CD4-positive, alpha-beta memory T cell (primary cell): ENCODE measurements at places on chromosomes 7 and 10. TPM values are rescaled to one million over a fixed set of nuclear protein-coding genes. Genes with fewer than 3 reads are reported as not detected.

DNA sequence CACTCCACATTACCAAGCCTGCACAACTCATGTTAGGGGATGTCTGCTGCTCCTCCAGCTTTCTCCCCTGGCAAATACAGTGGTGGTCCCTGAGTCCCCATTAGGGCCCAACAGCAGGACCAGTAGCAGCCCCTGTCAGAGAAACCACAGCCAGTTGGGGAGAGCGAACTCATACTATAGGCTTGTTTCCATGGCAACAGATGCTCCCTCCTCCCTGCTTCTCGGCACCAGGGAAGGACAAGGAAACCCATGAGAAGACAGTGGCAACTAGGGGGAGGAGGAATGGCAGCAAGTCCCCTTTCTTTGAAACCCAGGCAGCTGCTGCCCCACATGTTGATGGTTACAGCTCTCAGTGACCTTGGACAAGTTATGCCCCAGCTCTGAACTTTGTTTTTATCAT lies 326.4 kb downstream of the KCNMA1 start:
- no peaks in the 10 kb centered on the region for H3K27me3 ChIP-seq
- H3K4me1 ChIP-seq: no peaks in the 10 kb centered on the region
- H3K4me3 ChIP-seq: no peak overlapping the region
- no peak overlapping the region for H3K27ac ChIP-seq
- H3K36me3 ChIP-seq: no peaks in the 10 kb centered on the region

The HECTD2 gene
- 0.37 TPM for polyA plus RNA-seq

DNA sequence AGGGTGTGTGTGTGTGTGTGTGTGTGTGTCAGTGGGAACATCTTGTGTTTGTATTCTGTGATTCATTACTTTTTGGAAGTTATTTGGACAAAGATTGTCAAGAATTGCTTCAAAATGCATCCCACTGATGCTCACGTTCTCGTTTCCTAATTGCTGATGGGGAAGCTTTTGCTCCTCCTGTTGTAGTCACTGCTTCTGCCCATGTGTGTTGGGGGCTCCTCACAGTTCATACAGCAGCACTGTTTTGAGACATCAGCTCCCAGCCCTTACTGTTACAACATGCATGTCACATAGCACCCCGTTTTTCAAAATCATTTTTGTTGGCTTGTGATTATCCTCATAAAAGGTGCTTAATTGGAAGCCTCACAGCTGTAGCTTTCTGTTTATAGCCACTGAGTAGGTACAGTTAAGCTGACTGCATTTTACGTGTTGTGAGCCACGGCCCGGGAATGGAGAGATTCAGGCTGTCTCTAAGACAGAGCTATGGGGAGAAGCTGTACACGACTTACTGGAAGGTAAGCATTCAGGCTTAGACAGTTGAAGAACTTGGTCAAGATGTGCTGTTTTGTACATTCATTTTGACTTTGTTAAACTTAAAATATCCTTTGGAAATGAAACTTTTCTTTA lies 87.4 kb downstream of the BICC1 start:
- DNase-seq: no peak
- no peaks in the 10 kb centered on the region for H3K27me3 ChIP-seq
- no peak overlapping the region for H3K27ac ChIP-seq
- no peaks in the 10 kb centered on the region for H3K4me1 ChIP-seq
- H3K4me3 ChIP-seq: no peak overlapping the region

GRCh38 chr10:62084451-62084850 lies 183.0 kb downstream of the ARID5B start:
- no peak for DNase-seq
- H3K4me1 ChIP-seq: peaks cover 79% of the 10 kb centered on the region
- peaks cover 25% of the 10 kb centered on the region for H3K36me3 ChIP-seq
- H3K27ac ChIP-seq: peak overlapping the region; percentile 45
- no peak overlapping the region for H3K4me3 ChIP-seq

DNA sequence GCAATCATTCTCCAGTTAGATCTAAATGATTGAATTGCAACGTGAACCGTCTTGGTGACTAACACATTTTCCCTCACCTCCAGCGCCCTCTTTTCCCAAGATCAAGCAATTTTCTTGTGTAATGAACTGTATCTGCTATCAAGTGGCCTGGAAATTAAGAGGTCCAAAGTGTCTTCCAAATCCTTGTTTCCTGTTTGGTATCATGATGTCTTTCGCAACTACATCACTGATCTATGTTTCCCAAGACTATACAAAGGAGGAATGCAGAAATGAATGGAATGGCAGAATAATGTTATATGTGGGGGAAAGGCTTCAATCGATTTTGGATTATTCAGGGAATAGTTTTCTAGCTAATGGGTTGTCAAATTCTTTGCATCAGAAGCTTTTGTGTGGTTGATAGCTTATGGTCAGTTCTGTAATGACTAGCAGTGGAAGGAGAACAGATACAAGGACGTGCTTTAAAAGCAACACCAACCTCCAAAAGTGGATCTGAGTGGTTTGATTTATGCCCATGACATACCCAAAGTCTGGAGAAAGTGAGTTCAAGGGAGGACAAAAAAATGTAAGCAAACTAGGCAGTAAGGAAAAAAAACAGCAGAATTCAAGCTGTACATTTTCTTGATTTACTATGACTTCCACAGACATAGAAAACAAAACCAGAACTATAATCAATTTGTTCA lies 14.6 kb upstream of the ZEB1 start:
- no peak overlapping the region for H3K4me3 ChIP-seq
- no peak overlapping the region for H3K27ac ChIP-seq
- H3K27me3 ChIP-seq: no peaks in the 10 kb centered on the region
- H3K36me3 ChIP-seq: no peaks in the 10 kb centered on the region

The GRID2IP gene
- 0.04 TPM for polyA plus RNA-seq

- DNase-seq: no peak
- no peaks in the 10 kb centered on the region for H3K4me1 ChIP-seq
- no peak overlapping the region for H3K4me3 ChIP-seq
- H3K36me3 ChIP-seq: no peaks in the 10 kb centered on the region
Observed at GRCh38 chr10:71547876-71548846, 151.4 kb downstream of the CDH23 start.

GRCh38 chr7:17946591-17946990 lies 6.3 kb upstream of the SNX13 start:
- peaks cover 15% of the 10 kb centered on the region for H3K4me1 ChIP-seq
- DNase-seq: no peak
- H3K36me3 ChIP-seq: no peaks in the 10 kb centered on the region
- H3K27me3 ChIP-seq: no peaks in the 10 kb centered on the region
- H3K27ac ChIP-seq: no peak overlapping the region

GRCh38 chr10:20128811-20129210 lies 312.6 kb downstream of the PLXDC2 start:
- H3K36me3 ChIP-seq: no peaks in the 10 kb centered on the region
- no peaks in the 10 kb centered on the region for H3K27me3 ChIP-seq
- no peak overlapping the region for H3K4me3 ChIP-seq
- H3K27ac ChIP-seq: no peak overlapping the region
- no peak for DNase-seq
- no peaks in the 10 kb centered on the region for H3K4me1 ChIP-seq

The SDK1 gene
- not detected for polyA plus RNA-seq

The ADIRF gene
- 0.87 TPM for polyA plus RNA-seq

DNA sequence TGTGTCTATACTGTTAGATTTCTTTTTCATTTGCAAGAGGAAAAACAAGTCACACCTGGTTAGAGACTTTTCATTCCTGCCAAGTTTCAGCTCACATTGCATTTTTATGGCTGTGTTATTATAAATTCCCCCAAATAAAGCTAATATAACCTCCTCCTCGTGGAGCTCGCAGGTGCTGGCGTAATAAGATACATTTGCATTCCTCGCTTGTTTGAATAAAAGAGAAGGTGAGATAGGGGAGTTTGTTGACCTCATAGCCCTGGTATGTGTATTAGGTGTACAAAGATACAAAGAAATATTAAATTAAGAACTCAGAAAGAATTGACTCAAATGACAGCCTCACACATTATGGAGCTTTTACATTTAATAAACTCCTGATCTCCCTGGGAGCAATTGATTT lies 257.7 kb upstream of the SP8 start:
- no peaks in the 10 kb centered on the region for H3K4me1 ChIP-seq
- DNase-seq: no peak
- H3K27ac ChIP-seq: no peak overlapping the region
- H3K4me3 ChIP-seq: no peak overlapping the region

DNA sequence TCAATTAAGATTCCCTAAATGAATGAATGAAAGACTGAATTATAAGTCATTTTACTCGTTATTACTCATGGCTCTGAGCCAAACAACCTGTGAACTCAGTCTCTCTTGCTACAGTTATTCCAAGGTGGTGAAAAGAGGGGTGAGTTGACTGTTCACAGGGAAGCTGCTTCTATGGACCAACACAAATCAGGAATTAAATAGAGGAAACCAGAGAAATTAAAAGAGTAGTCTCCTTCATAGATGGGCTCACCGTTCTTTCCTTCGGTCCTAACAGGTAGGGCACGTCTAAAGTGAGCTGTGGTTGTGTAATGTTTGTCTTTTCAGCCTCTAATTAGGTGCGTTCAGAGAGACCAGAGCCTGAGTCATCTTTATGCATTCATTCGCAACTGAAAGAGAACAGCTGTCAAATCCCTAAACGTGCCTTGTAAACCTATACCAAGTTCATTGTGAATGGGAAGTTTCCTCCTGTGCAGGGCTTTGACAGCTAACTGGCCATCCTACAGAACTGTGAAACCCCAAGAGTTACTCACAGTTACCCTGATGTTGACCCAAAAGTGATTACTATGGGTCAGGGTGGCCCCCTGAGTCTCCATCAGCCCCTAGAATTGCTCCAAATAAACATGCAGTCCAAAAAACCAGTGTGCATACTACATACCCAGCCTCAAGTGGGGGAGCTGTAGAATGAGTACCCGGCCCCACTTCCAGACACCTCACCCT lies 18.2 kb upstream of the C10orf53 start:
- no peaks in the 10 kb centered on the region for H3K4me1 ChIP-seq
- no peak for DNase-seq
- H3K27ac ChIP-seq: no peak overlapping the region
- H3K4me3 ChIP-seq: no peak overlapping the region

- H3K36me3 ChIP-seq: no peaks in the 10 kb centered on the region
- no peak overlapping the region for H3K27ac ChIP-seq
- peaks cover 13% of the 10 kb centered on the region for H3K4me1 ChIP-seq
Observed at GRCh38 chr10:3623746-3624145, 161.3 kb downstream of the KLF6 start.
